ENCODE measurements at places on chromosomes 6 and 20.

DNA sequence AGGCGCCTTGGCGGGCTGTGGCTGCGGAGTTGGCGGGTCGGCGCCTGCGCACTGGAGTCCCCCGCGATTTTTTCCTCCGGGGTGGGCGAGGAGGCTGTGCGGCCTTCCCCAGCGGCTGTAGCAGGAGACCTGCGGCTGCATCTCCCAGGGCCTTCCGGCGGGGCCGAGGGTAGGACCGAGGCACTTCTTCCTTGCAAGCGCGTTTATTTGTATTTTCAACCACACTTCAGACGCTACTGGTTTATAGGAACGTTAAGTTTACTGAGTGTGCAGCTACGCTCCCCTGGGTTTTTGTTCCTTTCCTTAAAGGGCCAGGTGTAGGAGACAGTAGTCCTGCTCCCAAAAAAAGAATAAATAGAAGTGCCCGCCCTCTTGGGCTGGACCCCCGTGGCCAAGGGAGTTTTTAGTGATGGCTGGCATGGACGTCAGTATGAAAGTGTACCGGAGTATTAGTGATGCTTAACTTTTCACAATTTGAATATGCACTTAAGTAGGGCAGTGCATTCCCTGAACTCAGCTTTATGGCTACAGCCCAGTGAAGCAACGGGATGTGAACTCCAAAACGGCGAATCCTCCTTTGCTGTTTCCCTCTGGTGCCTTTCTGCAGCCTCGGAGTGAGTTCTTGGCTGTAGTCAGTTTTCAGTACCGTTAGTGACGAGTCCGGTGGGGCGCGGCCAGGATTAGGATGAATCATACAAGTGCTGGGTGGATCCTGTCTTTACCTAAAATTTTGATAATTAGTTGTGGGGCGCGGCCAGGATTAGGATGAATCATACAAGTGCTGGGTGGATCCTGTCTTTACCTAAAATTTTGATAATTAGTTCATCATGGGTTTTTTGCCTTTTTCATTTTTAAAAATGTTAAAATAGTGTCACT is 1.0 kb upstream of the FBXO5 start:
- DNase-seq = peak; percentile 88

GRCh38 chr6:30922447-30922852 is 8.4 kb downstream of the VARS2 start:
- DNase-seq = no peak

DNA sequence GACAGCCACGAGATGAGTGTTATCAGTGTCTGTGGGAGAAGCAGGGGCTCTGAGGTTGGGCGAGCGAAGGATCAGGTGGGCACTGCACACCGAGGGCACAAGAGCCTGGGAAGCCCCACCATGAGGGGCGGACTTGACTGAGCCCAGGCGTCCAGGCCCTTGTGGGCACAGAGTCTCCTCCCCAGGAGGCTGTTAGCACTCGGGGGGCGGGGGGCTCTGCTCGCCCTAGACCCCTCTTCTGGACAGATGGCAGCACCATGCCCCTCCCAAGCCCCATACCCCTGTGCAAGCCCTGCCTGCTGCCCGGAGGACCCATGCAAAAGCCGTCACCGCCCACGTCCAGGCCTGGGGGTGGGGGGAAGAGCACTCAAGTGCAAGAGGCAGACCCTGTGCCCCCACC is 21.7 kb upstream of the SLCO4A1 start:
- DNase-seq = no peak

DNA sequence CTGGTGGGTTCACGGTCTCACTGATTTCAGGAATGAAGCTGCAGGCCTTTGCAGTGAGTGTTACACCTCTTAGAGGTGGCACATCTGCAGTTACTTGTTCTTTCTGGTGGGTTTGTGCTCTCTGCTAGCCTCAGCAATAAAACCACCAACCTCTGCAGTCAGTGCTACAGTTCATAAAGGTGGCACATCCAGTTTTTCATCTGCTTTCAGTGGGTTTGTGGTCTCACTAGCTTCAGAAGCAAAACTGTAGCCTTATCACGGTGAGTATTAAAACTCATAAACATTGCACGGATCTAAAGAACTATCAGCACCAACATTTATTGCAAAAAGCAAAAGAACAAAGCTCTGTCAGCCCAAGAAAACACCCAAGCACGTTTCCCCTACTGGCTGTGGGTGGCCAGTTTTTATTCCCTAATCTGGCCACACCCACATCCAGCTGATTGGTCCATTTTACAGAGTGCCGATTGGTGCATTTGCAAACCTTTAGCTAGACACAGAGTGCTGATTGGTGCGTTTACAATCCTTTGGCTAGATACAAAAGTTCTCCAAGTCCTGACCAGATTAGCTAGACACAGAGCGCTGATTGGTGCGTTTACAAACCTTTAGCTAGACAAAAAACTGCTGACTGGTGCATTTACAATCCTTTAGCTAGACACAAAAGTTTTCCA is 3.4 kb upstream of the TMEM14C start:
- no peak for DNase-seq

Measured in sciatic nerve (tissue), 2 donors.